ENCODE measurements at places on chromosomes 11 and 22.

DNA sequence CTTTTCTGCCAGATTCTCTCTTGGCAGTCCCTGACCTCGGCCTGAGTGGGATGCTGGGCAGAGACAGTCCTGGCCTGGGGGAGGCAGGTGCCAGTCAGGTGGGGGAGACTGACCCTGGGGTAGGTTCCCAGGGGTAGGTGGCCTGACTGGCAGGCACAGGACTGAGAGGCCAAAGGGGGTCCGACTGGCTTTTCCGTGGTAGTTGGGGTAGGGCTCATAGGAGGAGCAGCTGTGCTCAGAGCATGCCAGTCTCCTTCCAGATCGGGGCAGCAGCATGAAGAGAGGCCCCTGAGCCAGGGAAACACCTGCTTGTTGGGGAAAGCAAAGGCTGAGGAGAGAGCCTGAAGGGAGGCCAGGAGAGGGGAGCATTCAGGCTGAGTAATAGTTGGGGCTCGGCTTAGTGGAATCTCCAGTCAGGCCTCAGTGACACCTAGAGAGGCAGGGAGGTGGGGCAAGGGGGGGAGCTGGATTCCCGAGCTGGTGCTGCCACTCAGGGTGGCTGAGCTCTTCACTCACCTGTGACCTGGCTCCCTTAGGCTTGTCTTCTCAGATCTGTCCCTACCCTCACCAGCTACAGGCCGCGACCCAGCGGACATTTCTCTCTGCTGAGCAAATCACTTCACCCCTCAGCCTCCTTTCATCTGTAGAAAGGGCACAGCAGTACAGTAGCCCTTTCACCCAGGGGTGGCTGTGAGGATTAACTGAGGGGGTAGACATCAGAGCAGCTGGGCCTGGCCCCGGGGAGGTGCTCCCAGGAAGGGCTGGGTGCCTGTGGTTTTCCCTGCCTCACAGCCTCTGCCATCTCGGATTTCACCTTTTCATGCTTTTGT lies 26.2 kb downstream of the MCM5 start:
- DNase-seq, result no peak

DNA sequence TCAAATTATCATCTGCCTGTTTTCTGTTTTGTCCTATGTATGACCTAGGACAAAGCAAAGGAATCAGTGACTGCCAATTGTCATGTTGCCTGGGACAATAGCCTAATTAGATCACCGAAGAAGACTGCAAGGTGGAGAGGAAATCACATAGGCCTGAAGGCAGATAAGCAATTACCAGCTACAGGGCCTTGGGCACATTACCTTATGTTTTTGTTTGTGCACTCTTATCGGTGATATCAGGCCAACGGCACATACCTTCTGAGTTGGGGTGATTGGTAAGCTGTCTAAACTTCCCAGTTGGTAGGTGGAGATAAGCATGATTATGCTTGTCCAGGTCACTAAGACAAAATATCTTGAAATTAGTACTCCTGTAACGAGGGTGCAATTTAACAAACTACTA lies 58.1 kb upstream of the FAM181B start:
- DNase-seq, result no peak

GRCh38 chr11:75554258-75555022 lies 7.6 kb upstream of the SERPINH1 start:
- no peak for DNase-seq

- DNase-seq, result no peak
Observed at GRCh38 chr11:15045209-15045608, 28.2 kb upstream of the CALCB start.
